ENCODE measurements at places on chromosomes 13 and 19.

DNA sequence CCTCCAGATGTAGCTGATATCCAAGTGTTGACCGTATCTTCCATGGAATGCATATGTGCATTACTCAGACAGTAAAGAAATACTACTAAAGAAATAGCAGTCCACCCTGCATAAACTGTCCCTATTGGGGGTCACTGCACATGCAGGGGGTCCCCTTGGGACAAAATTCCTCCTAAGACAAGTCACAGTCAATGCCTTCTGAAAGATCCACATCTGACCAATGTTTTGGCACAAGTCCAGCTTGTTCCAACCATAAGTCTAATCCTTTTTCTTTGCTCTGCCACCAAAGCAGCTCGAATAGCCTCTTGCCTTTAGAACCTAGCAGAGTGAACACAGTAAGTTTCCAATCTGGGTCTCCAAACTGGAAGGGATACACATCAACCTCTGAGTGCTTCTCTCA, 87.9 kb downstream of the DIAPH3 start:
- DNase-seq, result no peak

GRCh38 chr19:51431124-51431523, 13.7 kb upstream of the SIGLEC10 start:
- DNase-seq, result no peak

- DNase-seq, result no peak
Observed at GRCh38 chr13:22915442-22916082, 265.2 kb upstream of the SGCG start.

DNA sequence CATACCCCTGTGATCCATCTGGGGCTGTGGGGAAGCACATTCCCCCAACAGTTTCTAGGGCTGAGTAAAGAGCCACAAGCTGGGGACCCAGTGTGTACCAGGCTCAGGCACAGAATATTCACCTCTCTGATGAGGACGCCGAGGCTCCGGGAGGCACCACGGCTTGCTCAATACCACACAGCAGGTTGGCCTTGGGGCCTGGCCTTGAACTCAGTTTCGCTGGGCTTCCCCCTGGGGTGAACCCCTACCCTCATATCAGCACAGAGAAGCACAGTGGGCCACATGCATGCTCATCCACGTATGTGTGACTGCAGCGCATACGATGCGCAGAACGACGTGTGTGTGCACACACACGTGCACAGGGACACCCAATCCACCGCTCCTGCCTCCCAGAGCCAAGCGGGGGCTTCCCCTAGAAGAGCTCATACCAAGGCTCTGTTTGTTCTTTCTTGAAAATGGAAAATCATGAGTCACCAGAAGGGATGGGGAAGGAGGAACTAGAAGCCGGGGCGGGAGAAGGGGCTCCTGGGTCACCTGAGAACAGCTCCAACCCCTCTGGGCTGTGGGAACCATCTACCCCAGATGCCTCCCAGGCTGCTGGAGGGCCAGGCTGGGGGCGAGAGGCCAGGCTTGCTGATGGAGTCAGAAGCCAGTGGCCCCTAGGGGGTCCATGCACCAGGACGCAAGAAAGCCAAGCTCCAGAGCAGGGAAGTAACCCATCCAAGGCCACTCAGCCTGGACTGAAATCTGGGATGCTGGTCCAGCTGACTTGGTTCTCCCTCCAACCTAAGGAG, 4.9 kb upstream of the PDE4C start:
- no peak for DNase-seq

- no peak for DNase-seq
Observed at GRCh38 chr13:36919171-36919832, 736 bp downstream of the SMAD9 start.

DNA sequence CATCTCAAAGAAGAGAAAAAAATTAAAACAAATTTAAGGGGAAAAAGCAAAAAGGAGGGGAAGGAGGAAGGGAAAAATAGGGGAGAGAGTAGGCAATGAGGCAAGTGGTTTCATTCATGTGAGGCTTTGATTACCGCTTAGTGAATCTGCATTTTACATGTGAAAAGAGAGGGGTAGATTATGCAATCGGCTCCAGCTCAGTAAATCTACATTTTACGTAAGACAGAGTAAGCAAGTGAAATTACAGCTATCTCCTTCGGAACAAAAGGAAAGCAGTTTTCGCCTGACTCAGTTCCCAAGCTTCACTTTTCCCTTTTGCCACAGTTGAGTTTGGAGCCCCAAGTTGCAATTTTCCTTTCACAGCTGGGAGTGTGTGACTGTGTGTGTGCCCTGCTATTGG, 16.0 kb upstream of the OLFM2 start:
- DNase-seq, result no peak

All from CD4-positive, alpha-beta T cell treated with Interleukin-2 at 100 ng/mL for 4 hours (primary cell).